ENCODE measurements at places on chromosomes 12 and 14. TPM values are rescaled to one million over a fixed set of nuclear protein-coding genes. Genes with fewer than 3 reads are reported as not detected.

The GRIP1 gene
- 1.1 TPM for total RNA-seq

GRCh38 chr14:29652571-29652970 is 275.1 kb downstream of the PRKD1 start:
- DNase-seq: no peak

DNA sequence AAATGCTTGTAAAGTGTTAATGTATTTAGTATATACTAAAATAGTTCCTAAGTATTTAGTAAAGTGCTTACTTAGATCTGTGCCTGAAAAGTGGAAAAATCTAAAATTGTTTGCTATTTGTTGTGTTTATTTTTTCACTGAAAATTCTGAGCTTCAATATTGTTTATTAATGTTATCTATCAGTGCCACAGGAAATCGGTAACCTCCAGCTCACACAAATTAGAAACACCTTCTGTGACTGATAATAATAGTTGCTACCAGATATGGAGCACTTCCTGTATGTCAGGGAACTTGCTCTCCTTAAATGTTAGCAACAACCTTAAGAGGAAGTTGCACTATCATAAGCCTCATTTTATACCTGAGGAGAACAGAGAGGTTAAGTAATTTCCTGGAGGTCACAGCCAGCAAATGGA is 723 bp upstream of the LRP10 start:
- peak; percentile 86 for DNase-seq

DNA sequence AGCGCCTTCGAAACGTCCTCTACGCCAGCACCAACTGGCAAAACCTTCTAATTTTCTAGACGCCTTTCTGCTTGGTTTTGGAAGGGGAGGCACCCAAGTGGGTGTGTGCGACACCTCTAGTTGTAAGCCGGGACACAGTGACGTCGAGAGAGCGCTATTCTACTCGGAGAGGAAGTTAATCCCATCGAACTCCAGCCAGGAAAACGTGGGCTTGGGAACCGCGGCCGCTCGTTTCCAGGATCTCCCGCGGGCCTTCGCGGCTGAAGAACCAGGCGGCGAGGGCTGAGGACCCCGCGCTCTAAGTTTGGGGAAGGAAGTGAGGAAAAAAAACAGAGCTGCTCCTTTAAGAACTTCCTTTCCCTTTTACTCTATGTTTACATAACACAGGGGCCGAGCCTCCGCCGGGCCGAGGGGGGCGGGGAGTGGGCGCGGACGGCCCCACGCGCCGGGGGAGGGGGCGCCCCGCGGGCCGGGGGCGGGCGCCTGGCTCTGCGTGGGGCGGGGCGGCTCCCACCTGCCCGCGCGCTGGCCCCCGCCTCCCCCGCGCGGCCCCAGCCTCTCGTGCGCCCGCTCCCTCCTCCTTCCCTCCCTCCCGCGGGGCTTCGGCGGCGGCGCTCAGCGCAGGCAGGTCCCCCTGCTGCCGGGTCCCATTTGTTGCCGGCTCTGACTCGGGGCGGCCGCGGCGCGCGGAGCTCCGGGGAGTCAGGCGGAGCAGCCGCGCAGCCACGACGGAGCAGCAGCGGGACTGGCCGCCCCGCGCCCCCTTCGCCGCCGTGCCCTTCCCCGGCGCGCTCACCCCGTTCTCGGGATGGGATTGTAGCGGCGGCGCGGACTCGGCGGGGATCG is at the start of gene PELI2:
TSS of gene PELI2 (plus strand) at position 647 of the 846 bp plus-strand sequence. CDS start 250 bp downstream, outside the sequence.
- peak; percentile 76 for DNase-seq

DNA sequence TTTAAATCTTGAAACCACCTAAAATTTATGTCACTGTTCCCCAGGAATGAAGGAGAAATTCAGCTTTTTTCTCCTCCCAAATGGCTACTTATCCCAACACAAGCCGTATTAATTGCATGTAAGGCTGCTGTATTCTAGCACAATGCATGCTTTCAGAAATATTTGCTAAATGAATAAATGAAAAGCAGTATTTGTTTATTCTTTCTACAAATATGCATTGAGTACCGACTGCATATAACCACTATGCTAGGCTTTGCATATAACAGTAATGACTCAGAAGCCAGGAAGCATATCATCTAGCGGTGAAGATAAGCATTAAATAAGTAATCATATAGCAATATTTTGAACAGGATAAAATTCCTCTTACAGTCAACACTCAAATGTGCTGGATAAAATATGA is 5.7 kb upstream of the LRR1 start:
- no peak for DNase-seq

DNA sequence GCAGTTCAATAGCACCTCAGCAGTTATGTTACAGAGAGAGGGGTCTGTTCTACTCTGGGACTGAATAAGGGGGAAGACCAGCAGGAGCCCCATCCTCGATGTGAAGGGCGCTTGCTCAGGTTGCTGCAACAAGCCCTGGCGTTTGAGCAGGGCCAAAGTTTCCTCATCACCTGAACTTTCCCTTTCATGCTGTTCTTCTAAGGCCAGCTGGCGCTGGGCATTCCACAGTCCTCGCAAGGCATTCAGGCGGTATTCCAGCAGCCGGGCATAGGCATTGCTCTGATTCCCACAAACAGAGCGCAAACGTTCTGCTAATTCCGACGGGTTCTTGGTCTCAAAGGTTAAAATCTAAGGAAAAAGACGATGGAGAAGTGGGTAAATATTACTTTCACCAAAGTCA is 62.8 kb downstream of the HECTD4 start:
- DNase-seq: no peak

The AMDHD1 gene
- total RNA-seq: 0.67 TPM

GRCh38 chr14:30195941-30196340 is 268.3 kb upstream of the PRKD1 start:
- DNase-seq: no peak

The ENDOU gene
- not detected for total RNA-seq
